ENCODE measurements at places on chromosomes 2 and 18.
A peak's percentile ranks its signal among the peaks of the same experiment; 100 is the strongest.

- peak; percentile 30 for DNase-seq
These were observed 121.1 kb downstream of the ACOXL start for GRCh38 chr2:110853516-110853915.

DNA sequence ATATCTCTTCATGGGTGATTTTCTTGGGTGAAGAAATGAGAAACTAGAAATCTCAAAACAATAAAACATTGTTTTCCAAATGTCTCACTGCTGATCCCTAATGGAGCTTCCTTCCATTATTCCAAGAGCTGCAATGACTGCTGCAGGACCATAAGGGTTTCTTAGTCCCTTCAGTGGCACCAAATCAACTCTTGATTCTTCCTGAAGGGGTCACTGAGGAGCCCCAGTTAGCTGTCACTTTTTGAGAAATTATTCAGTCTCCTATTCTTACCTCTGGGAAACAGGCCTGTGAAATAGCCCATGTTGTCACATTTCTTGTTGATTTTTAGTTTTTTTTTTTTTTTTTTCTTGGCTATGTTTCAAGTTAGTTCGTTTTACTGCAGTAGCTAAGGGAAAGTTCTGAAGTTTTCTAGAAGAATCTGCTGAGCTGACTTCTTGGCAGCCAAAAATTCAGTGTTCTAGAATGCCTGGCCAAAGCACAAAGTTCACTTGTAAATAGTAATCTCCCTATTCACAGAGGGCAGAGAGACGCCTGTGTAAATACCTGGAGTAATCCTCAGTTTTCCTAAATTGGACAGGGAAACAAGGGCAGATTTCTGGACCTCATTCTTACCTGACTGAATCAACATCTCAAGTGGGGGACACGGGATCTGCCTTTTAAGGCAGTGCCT is 480.0 kb downstream of the RIT2 start:
- no peak for DNase-seq

DNA sequence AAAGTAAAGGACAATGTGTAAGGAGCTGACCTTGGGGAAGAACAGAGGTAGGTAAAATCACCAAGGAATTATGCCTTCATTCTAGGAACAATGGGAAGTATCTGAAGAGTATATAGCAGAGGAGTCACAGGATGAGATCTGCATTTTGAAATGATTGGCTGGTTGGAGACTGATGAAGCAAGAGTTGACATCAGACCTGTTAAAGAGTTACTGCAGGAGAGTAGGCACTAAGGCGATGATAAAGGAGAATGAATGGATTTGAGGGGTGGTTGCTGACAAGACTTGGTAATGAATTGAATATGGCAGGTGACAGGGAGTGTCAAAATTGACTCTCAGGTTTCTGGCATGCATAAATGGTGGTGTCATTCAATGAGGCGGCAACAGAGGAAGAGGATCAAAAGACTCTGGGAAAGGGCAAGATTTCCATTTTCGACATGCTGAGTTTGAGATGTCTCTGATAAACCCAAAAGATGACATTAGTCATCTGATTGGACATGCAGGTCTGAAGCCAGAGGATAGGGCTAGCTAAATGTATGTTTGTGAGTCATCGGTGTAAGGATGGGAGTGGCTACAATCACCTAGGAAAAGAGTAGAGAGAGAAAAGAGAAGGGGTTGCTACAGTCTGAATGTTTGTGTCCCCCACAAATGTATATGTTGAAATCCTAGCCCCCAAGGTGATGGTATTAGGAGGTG is 236.5 kb downstream of the DYM start:
- no peak for DNase-seq

- DNase-seq = no peak
These were observed at the start of gene SYT4 for GRCh38 chr18:43277164-43277600. Gene SYT4, minus strand, starts transcription at chr18:43277490. Its CDS starts 209 bp downstream, at chr18:43277281.

DNA sequence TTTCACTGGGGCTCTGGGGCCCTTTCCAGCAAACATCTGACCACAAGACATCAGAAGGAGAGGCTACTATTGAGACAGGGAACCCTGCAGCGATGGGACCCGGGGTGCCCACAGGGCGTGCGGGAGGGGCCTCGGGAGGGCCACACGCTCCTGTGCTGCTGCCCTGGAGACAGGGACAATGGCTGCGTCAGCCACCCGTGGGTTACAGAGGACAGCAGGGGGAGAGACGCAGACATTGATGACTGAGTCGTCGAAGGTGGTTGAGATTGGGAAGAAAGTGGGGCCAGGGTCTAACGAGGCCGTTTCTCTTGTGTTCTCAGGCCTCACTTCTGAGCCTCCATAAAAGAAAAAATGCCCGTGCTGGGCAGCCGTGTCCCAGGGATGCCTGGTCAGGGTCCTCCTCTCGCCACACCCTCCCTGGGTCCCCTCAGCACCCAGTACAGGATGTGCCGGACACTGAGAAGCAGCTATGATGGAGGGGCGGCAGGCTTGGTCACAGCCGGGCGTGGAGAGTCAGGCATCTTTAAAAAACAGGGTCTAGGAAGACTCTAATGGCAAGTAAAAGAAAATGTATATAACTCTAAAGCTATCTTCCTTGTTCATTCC is 73.9 kb downstream of the NDUFA10 start:
- no peak for DNase-seq
